ENCODE measurements at places on chromosomes 1 and 21. TPM values are rescaled to one million over a fixed set of nuclear protein-coding genes. Genes with fewer than 3 reads are reported as not detected.

CASZ1 gene
- total RNA-seq, result 8.5 TPM

FCRL1 gene
- total RNA-seq, result 1.4 TPM

S100A7 gene
- total RNA-seq, result 0.85 TPM

S100A12 gene
- total RNA-seq, result 15.3 TPM

FMO2 gene
- total RNA-seq, result 58.3 TPM

NTNG1 gene
- total RNA-seq, result 8.2 TPM

ZNF695 gene
- total RNA-seq, result 0.18 TPM

CDC14A gene
- total RNA-seq, result 16.8 TPM

PTCH2 gene
- total RNA-seq, result 31.2 TPM

ZFP69B gene
- 1.6 TPM for total RNA-seq

FGGY gene
- total RNA-seq, result 41.1 TPM

WDR64 gene
- total RNA-seq, result not detected

ASTN1 gene
- 0.36 TPM for total RNA-seq

PLEKHN1 gene
- total RNA-seq, result 0.40 TPM

NAV1 gene
- 84.0 TPM for total RNA-seq

C1QC gene
- 126 TPM for total RNA-seq

KISS1 gene
- total RNA-seq, result not detected

CLIC6 gene
- 4.7 TPM for total RNA-seq

LEMD1 gene
- total RNA-seq, result not detected

LDLRAD1 gene
- not detected for total RNA-seq

NCAM2 gene
- total RNA-seq, result 41.2 TPM

PCAT6 gene
- total RNA-seq, result 1.2 TPM

Data from sciatic nerve (tissue), 2 donors.